ENCODE measurements at places on chromosomes 6 and 20.

- no peak for DNase-seq
Observed at GRCh38 chr6:50637267-50637666, 76.1 kb upstream of the TFAP2D start.

GRCh38 chr20:17617212-17617867 is 47.5 kb downstream of the DSTN start:
- no peak for DNase-seq

- DNase-seq: no peak
Observed at GRCh38 chr6:80143419-80143937, 37.0 kb downstream of the BCKDHB start.

- DNase-seq: no peak
Observed at GRCh38 chr6:75608956-75609533, 7.4 kb downstream of the SENP6 start.

DNA sequence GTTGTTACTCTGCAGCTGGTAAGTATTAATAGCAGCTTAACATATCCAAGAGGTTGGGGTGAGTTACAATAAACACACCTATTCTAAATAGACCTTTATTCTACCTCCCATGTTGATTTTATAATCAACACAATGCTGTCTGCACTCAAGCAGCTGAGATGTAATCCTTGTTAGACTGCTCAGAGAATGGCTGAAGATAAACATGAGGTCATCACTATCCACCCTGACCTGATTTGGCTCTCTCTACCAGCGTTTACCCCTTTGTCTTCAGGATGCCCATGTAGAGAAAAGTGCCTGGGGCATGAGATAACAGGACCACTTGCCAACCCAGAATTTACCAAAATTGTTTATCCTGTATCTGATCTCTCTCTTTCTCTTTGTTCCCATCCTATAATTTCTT is 220.7 kb upstream of the DEFB112 start:
- no peak for DNase-seq

GRCh38 chr6:33667072-33667471 is 44.4 kb downstream of the UQCC2 start:
- no peak for DNase-seq

DNA sequence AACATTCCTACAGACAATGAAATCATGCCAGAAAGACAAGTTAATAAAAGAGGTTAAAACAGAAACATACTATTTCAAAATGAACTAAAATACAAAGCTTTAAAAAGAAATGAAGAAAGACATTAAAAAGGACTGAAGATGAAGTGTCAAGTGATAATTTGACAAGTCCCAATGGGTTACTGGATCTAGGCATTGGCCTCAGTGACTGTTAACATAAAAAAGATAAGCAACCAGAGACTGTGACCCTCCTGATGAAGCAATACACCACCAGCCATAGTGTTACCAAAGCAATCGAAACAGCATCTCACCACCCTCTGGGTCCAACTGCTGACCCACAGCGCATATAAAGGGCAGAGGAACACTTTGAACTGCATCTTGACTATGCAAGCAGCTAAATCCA is 130.3 kb downstream of the FIG4 start:
- no peak for DNase-seq

DNA sequence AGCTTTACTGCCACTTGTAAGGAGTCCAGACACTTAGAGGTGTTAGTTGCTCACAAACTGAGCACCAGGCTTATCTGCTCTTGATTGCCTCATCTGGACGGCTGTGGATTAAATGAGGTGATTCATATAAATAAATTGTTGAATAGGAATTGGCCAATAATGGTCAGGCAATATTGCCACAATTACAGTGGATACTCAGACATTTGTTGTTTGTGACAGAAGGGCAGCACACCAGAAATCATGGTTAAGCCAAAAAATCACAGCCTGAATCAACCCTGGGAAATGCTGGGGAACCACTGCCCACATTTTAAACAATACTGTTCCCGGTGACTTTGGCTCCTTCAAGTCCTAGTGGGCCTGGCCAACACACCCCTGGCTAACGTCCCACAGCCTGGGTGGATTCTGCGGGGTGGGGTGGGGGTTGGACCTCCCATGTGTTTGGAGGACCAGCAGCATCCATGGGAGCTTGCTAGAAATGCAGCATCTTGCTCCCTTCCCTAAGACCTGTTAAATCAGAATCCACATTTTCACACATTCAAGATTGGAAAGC is 29.5 kb upstream of the SPDEF start:
- no peak for DNase-seq

GRCh38 chr6:126388104-126388598 is 48.2 kb downstream of the CENPW start:
- no peak for DNase-seq

DNA sequence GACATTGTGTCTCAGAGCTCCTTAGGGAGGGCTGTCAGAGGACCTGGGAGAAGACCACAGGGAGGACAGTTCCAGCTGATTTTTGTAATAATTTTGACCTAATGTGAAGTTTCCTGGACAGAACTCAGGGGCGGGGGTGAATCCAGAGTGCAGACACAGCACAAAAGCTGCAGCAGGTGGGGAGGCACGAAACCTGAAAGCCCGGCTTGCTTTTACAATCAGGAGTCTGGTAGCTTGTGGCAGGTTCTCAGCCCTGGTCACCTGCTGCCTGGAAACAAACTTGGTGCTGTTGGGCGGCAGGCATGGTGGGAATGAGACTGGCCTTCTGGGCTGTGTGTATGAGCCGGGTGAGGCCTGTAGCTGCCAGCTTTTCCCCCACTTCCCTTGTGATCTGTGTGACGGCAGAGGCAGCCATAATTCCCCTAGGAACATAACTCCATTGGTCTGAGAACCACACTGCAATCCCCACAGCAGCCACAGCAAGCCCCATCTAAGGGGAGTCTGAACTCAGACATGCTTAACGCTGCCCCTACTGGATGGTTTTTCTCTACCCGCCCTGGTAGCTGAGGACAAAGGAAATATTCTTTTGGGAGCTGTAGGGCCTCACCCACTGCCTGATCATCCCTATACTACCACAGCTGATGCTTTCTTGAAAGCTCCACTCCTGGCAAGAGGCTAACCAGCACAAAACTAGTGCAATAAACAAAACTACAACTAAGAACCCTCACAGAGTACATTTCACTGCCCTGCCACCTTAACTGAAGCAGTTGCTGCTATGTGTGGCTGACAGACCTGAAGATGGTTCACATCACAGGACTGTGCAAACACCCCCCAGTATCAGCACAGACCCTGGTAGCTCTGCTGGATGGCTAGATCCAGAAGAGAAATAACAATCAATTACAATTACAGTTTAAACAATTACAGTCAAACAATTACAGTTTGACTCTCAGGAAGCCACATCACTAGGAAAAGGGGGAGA is 1055.1 kb upstream of the GJE1 start:
- no peak for DNase-seq

- no peak for DNase-seq
Observed at GRCh38 chr6:79302341-79302740, 67.9 kb upstream of the HMGN3 start.
